ENCODE measurements at places on chromosomes 4 and X.

DNA sequence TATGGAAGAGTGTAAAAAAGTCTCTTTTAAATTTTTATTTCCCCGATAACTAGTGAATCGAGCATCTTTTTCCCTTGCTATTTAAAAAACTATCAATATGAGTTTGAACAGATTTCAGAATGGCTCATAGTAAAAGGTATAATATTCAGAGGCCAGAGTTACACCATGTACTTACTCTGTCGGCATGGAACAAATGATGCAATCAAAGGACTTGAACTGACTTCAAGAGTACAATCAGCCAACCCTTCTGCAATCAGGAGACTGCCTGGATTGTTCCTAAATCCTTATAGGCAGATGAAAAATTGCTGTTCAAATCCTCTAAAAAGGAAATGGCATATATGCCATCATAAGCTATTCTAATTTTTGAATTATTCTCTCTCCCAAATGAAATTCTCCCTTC is 273.3 kb downstream of the SH2D1A start:
- no peak for DNase-seq

DNA sequence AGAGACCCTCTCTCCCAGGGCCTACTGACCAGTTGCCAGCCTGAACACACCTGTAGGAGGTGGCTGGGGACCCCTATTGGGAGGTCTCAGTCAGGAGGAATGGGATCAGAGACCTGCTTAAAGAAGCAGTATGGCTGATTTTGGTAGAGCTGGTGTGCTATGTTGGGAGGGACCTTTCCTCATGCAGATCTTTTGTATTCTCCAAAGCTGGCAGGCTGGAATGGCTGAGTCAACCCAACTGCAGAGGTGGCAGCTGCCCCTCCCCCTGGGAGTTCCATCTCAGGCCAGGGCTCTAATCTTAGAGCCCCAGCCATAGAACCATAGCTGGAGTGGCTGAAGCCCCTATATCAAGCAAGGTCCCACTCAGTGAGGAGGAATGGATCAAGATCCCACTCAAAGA is 279.3 kb upstream of the BMP3 start:
- no peak for DNase-seq

DNA sequence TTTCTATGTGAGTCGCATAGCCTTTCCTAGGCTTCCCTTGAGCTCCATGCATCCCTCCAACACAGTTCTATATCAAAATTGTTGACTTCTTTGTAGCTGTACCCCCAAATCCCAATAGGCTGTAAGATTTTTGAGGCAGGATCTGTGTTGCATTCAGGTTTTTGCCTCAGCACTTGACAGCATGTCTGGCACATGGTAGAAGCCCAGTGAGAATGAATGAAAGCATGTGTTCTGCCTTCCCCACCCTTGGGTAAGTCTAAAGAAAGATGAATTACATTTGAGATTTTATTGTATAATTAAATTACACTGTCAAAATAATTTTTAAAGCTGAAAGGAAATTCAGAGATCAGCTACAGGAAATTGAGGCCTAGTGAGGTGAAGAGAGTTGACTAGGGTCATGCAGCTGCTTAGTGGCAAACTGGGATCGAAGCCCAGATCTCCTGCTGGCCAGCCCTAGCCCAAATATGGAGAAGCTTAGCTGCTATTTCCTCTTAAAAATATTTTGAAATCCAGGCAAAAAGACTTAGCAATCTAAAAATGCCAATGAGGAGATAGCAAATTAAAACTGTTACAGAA is 122.5 kb downstream of the SPATA18 start:
- no peak for DNase-seq

- no peak for DNase-seq
Observed at GRCh38 chr4:8643986-8644385, 51.4 kb downstream of the CPZ start.

DNA sequence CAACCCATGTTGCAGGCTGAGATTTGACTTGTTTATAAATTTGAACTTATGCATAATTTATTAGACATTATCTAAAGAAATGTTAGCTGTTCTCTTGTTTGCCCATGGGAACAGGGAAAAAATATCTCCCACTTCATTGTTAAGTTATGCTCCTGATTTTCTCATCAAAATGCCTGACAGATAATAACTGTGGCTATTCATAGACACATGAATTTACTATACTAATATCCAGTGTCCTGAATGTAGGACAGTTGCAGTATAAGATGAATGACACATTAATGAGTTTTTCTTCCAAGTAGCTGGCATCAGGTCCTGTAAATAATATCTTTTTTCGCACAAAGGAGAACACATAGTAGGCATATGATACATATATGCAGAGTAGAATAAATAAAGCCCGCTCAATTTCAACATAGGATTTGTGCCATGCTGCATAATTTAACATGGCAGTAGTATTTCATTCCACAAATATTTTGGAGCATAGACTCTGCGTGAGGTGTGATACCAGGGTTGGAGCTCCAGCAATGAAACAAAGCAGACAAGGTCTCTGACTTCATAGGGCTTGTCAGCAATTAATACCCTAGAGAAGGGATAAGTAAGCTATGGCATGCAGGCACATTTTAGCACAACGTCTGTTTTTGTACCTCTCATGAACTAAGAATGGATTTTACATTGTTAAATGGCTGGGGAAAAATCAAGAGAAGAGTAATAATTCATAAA is 40.4 kb upstream of the DDX53 start:
- DNase-seq = no peak

- no peak for DNase-seq
Observed at GRCh38 chrX:149129767-149130166, 375.3 kb downstream of the IDS start.

DNA sequence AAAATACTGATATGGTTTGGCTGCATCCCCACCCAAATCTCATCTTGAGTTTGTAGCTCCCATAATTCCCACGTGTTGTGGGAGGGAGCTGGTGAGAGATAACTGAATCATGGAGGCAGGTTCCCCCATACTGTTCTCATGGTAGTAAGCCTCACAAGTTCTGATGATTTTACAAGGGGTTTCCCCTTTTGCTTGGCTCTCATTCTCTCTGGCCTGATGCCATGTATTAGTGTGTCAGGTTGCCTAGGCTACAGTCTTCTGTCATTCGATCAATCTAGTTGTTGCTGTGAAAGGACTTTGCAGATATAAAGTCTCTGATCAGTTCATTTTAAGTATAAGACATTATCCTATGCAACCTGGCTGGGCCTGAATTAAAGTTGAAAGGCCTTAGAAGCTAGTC is 209.3 kb upstream of the MAOA start:
- DNase-seq = no peak

DNA sequence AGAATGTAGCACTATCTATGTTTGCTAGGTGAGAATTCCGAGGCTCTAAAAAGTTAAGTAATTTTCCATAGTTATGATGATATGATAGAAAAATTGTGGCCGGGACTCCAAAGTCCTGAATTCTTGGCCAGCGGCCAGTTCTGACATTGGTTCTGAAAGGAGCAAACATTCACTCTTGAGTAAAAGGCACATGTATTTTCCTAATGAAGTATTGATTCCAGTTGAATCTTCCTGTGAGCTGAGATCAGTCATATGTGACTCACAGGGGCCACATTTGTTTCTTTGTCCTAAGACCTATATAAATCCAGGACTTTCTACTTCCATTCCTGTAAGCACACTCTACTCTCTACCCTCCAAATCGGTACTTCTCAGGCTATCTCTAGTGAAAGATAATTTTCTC is 349.9 kb downstream of the BMPR1B start:
- no peak for DNase-seq

- no peak for DNase-seq
Observed at GRCh38 chr4:8285976-8286718, 16.6 kb downstream of the HTRA3 start.

- DNase-seq = no peak
Observed at GRCh38 chrX:18964026-18964425, 19.9 kb downstream of the PHKA2 start.

DNA sequence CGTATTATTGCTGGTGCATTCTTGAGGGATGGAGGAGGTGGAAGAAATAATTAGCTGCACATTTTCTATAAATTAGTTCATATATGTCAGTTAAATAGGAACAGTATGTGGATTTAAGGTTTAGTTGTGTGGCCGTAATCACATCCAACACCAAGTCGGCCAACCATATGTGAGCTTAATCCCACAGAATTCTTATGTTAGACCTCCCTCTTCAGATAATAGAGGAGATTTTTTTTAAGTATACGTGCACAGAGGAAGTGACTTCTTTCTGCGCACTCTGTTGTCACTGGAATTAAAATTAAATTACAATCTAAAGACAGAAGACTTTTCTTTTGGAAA is 2.1 kb downstream of the SEPTIN11 start:
- DNase-seq = no peak

DNA sequence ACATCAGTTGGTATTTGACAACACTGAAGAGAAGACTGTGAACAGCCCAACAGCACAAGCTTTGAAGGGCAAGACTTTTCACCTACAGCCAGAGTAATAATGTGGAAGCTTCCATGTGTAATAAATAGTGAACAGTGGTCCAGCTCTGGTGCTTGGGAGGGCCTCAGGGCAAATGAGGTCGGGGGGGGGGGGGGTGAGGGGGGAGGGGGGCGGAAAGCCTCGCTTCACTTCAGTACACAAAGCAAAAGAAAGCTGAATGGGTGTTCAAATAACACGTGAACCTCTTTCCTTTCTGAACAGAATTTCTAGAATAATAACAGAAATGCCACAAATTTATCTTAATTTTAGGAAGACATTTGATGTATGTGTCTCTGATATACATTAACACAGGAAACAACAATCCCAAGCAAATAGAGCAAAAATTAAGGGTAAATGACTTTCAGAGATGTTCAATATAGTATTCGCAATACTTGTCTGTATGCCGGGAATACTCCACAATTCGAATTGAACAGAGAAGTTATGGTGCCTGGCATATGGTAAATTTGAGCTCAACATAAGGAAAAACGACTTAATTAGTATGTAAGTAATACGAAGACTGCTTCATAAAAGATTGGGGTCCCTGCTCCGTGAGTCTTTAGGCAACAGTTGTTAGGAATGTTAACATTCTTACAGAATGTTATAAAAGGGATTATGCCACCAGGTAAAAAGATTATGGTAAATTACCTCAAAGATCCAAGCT is 92.6 kb downstream of the FRYL start:
- no peak for DNase-seq

DNA sequence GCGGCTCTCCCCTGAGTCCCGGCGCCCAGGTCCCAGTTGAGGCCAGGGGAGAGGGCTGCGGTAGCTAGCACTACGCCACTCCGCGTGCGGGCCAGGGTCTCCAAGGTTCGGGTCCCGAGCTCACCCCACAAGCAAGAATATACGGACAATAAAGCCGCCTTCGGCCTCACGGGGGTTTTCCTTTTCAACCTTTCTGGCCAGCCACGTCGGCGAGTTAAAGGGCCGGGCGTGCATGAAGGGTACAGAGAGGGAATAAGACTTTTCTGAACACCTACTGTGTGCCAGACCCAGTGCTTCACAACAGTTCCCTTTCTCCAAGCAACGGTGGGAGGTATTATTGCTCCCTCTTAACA is 138.5 kb upstream of the ZIC3 start:
- DNase-seq = no peak

- DNase-seq = no peak
Observed at GRCh38 chr4:137510557-137511265, 21.6 kb downstream of the PCDH18 start.

- DNase-seq = no peak
Observed at GRCh38 chr4:146072376-146072775, 103.1 kb upstream of the LSM6 start.

DNA sequence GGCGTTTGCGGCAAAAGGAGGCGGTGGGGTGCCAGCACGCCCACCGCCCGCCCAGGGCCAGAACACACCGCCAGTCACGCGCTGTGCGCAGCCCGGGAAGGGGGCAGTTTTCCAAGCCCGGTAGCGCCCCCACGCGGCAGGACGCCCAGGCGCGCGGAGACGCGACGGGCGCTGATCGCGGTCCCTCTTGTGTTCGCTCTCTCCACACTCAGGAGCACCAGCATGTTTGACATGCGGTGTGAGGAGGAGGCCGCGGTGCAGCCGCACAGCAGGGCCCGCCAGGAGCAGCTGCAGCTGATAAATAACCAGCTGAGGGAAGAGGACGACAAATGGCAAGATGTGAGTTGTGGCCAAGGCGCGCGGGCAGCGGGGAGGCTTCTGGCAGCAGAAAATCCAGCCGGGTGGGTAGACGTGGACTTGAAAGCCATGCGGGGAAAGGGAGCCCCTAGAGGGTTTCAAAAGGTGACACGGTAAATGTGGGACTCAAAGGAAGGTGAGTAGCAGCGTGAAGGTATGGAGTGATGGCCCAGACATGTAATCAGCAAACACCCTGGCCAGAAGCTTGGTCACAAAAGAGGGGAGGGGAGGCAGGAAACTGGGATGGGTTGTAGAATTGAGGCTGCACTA is 104.1 kb downstream of the PHOX2B start:
- DNase-seq = no peak

- peak; percentile 50 for DNase-seq
Observed at GRCh38 chrX:11558972-11559371, 106.7 kb downstream of the ARHGAP6 start.

DNA sequence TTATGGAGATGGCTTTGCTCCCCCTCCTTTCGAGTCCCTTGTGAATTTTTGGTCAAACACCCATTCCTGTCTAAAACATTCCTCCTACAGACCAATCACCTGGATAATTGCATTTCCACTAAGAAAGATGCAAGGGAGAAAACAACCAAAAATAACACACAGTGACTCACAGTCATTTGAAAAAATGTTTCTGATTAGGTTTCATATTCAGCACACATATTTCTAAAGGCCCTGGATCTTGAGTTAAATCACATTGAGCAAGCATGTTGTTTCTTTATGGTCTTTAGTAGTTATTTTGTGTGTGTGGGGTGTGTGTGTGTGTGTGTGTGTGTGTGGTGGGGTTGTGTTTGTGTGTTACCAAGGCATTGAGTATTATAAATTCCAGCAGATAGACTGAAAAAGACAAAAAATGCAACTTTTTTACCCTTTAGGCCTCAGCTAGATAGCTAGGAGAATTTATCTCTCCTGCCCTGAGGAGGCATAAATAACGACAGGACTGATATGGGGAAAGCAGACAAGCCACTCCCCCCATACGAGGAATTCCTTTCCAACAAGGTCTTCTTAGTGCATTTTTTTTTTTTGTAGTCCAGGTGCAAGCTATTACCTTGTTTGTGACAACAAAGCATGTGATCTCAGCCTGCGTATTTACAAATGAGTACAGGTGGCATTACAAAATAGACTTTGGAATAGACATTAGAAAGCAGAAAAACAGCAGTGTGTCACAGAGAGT is 265.4 kb upstream of the ADGRL3 start:
- no peak for DNase-seq

GRCh38 chrX:10797466-10797865 is 177.1 kb upstream of the MID1 start:
- DNase-seq = no peak

DNA sequence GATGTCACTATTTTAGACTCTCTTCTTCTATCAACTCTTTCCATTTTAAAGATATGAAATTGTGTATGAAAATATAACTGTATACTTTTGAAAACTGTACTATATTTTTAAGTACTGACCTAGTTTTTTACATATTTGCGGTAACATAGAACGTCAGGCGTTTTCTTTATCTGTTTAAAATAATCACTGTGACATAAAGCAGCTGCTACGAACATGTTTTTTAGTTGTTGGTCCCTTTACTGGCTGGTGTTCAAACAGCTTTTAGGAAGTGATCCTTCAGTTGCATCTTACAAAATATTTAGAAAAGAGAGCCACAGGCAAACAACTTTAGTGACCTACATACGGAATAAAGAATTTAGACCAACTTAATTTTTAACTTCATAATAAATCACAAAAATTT is 73.1 kb downstream of the METTL14 start:
- no peak for DNase-seq
